ENCODE measurements at places on chromosomes 1 and 21.

GRCh38 chr1:246577082-246577719 is 10.9 kb downstream of the CNST start:
- no peak for DNase-seq

- no peak for DNase-seq
Measured at GRCh38 chr1:93255222-93256079, 74.9 kb downstream of the CCDC18 start.

DNA sequence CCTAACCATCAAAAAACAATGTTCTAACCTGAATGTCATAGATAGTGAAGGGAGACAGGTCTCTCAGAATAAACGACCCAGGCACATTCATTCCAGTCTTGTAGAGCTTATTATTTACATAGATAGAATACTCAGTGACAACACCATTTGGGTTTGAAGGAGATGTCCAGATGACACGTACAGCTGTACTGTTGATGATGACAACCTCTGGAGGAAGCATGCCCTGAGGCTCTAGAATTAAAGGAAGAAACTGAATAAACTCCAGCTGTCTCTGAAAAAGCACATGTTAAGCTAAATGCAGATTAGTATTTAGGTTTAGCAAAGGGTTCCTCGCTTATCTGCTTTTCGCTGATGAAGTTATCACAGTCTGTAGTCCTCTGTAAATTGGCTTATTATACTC is 277.2 kb downstream of the KCTD3 start:
- no peak for DNase-seq

DNA sequence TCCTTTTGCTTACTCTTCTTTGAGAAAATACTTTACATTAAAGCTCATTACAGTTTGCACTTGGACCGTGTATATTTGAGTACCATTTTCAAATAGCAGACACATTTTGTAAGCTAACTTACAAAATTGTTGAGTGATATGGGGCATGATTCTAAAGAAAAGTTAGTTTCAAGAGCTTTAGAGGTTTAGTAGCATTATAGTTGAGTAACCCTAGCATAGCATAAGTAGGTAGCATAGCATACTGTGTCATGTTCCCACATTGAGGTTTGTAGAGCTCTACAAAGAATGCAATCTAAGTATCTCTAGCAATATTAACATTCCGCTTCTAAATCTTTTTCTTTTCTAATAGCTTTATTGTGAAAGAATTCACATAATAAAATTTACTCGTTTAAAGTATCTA is 92.0 kb downstream of the ITSN1 start:
- DNase-seq: no peak

DNA sequence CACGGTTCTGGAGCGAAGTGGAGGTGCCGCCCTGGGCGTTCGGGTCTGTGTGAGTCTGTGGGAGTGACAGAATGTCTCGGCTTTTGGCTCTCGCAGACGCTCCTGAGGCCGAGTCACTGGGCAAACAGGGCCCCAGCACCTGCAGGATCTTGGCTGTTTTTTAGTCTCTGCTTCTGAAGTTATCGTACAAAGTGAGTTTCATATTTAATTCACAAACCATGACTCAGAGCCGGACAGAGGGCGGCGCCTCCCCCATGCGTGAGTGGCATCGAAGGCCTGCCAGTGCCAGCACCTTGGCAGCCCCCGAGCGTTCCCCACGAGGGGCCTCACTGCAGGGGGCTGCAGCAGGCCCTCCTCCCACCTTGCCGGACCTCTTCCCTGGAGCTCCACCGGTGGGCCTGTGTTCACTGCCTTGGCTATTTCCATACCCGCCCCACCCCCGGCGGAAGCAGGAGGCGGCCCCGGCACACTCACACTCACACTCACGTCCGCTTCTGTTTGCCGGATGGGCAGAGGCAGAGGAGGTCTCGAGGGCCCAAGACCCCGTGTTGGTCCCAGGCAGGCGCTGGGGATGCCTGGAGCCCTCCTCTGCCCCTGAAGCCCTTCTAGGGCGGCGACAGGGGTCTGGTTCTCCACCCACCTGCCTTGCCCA is 56.3 kb downstream of the MORN1 start:
- no peak for DNase-seq

Data from GM12891 (cell line).